ENCODE measurements at places on chromosomes 6 and 20. TPM values are rescaled to one million over a fixed set of nuclear protein-coding genes. Genes with fewer than 3 reads are reported as not detected.

Gene WFDC12
- total RNA-seq, result not detected

Gene COL9A3
- total RNA-seq, result 8.3 TPM

Gene DEFB124
- not detected for total RNA-seq

Gene SIRPB1
- 4.1 TPM for total RNA-seq

Gene TXLNB
- not detected for total RNA-seq

Gene GHRH
- not detected for total RNA-seq

Gene LY6G6D
- not detected for total RNA-seq

Gene OR2J3
- total RNA-seq, result not detected

Gene ZSCAN16
- 5.6 TPM for total RNA-seq

Gene RIPK1
- total RNA-seq, result 14.8 TPM

Gene HAO1
- total RNA-seq, result not detected

Gene GPR63
- total RNA-seq, result 1.9 TPM

Gene RBM24
- 0.72 TPM for total RNA-seq

Gene PHF1
- total RNA-seq, result 52.0 TPM

Gene DDRGK1
- total RNA-seq, result 70.4 TPM

Gene FAM83C
- not detected for total RNA-seq

Gene PSORS1C1
- 34.2 TPM for total RNA-seq

Gene MACROD2
- total RNA-seq, result 8.5 TPM

Gene DACT2
- total RNA-seq, result not detected

Gene BPIFB1
- not detected for total RNA-seq

Gene IMPG1
- total RNA-seq, result not detected
